ENCODE measurements at places on chromosomes 6 and 20. TPM values are rescaled to one million over a fixed set of nuclear protein-coding genes. Genes with fewer than 3 reads are reported as not detected.

GRCh38 chr6:46042355-46042999 lies 26.8 kb upstream of the CLIC5 start:
- H3K36me3 ChIP-seq: no peaks in the 10 kb centered on the region
- no peak overlapping the region for H3K27ac ChIP-seq
- H3K27me3 ChIP-seq: no peaks in the 10 kb centered on the region
- H3K4me3 ChIP-seq: no peak overlapping the region

Gene ILRUN
- total RNA-seq: 89.1 TPM

DNA sequence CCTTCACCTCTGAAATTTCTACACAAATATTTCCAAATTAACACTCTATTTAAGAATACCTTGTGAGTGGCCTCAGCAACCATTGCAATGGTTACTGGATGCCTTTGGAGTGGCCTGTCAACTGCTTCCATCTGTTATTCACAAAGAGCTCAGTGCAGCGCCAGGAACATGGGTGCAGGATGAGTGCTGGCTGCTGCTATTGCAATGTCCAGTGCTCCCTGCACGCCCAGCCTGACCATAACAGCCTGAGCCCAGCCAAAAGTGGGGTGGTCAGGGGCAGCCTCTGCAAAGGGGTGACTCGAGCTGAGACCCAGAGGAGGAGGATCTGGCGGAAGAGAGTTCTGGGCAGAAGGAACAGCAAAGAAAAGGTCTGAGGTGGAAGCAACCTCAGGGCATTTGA lies 18.4 kb downstream of the CASS4 start:
- no peak overlapping the region for H3K4me3 ChIP-seq
- H3K27ac ChIP-seq: no peak overlapping the region
- no peak for DNase-seq
- no peaks in the 10 kb centered on the region for H3K4me1 ChIP-seq
- no peaks in the 10 kb centered on the region for H3K27me3 ChIP-seq

DNA sequence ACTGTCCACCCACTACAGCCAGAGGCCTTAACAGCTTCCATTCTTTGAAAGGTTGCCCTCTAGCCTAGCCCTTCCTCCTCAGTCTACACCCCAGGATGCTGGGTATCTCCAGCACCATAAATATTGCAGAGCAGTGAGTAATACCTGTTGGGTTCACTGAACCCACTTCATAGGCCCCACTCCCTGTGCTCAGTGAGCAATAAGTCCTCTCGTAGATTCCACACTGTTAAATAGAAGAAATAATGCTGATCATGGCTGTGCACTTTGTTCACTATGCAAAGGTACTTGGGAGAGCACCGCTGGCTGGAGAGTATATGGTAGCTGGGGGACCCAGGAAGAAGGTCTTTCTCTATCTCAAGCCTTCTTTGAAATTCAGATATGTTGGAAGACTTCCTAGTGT lies 87.3 kb downstream of the RSPH3 start:
- no peaks in the 10 kb centered on the region for H3K27me3 ChIP-seq
- DNase-seq: no peak
- no peak overlapping the region for H3K4me3 ChIP-seq

Gene RNASET2
- total RNA-seq: 48.4 TPM

GRCh38 chr6:160036331-160036695 lies 67.4 kb downstream of the IGF2R start:
- peaks cover 4% of the 10 kb centered on the region for H3K36me3 ChIP-seq
- no peaks in the 10 kb centered on the region for H3K27me3 ChIP-seq
- no peak overlapping the region for H3K4me3 ChIP-seq
- no peak overlapping the region for H3K27ac ChIP-seq

DNA sequence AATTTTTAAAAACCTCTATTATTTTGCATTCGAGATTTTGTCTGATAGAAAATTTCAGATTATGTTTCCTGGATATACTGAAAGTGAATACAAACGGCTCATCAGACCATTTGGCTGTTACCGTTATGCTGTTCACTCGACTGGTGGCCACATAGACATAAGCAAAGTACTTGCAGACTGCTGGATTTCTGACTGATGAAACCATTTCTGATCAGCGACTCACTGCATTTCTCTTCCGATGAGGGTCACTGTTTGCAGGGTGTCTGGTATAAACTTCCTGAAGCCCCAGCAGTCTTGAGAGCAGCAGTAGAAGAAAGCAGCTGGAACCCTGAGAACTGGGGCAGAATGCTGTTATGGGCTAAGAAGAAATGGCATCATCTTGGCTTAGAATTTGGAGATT lies 17.7 kb downstream of the SNX9 start:
- no peaks in the 10 kb centered on the region for H3K36me3 ChIP-seq
- no peak overlapping the region for H3K4me3 ChIP-seq
- DNase-seq: no peak
- H3K4me1 ChIP-seq: peaks cover 1% of the 10 kb centered on the region
- no peak overlapping the region for H3K27ac ChIP-seq

GRCh38 chr6:157432231-157432891 lies 51.4 kb downstream of the ZDHHC14 start:
- DNase-seq: no peak
- H3K27ac ChIP-seq: no peak overlapping the region
- peaks cover 4% of the 10 kb centered on the region for H3K4me1 ChIP-seq

DNA sequence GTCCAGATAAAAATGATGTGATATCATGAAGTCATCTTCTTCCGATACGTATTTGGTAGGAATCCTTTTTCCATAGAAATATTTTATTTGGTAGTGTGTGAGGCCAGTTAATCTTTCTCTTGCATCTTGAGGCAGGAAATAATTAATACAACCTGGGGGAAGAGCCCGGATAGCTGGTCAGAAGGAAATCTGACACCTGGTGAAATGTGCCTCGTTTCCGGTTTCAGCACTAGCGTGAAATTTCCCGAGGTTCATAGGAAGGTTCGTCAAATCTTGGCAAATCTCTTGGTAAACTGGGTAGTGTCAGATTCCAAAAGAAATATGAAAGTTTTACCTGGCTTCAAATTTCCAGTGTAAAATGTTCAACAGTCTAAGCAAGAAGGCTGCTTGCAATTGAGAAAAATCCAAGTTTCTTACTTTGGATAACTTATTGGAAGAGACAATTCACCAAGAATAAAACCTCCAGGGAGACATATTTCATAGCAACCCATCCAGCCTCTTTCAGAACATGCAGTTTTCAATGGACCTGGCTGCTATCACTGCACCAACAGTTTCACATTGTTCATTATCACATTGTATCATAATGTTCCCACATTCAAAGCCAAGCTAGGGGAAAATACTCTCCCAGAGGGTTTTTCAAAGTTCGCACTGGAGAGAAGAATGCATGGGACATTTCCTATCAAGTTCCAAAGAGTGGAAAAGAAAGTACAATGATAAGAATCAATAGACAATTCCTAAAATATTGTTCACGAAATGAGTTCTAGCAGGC lies 454.5 kb upstream of the CITED2 start:
- H3K4me1 ChIP-seq: no peaks in the 10 kb centered on the region
- DNase-seq: no peak
- no peak overlapping the region for H3K27ac ChIP-seq
- H3K4me3 ChIP-seq: no peak overlapping the region

Gene SNAP25
- not detected for total RNA-seq

- peak overlapping the region; percentile 69 for H3K4me3 ChIP-seq
- no peaks in the 10 kb centered on the region for H3K27me3 ChIP-seq
- H3K27ac ChIP-seq: peak overlapping the region; percentile 60
- peak; percentile 96 for DNase-seq
- H3K36me3 ChIP-seq: no peaks in the 10 kb centered on the region
Observed at GRCh38 chr20:64065062-64065973, 2.3 kb downstream of the TCEA2 start.

DNA sequence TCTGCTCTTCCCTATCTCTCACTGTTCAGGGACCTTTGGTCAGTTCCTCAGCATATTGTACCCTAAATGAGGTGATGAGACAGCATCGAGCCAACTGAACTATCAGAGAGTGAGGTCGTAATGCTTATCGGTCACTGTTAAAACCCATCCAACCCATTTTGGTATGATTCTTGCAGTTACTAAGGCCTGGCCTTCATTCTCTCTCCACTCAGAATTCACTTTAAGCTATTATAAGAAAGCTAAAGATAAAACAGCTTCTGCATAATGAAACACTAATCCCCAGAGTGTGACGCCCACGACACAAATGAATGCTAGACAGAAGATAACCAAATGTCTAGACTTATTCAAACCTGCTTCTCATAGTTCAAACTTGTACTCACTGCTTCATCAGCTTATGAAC lies 175.8 kb downstream of the GMPR start:
- no peak overlapping the region for H3K4me3 ChIP-seq
- no peak overlapping the region for H3K27ac ChIP-seq
- no peaks in the 10 kb centered on the region for H3K27me3 ChIP-seq
- no peak for DNase-seq
- no peaks in the 10 kb centered on the region for H3K36me3 ChIP-seq
- no peaks in the 10 kb centered on the region for H3K4me1 ChIP-seq

Gene PTCRA
- total RNA-seq: 0.37 TPM

DNA sequence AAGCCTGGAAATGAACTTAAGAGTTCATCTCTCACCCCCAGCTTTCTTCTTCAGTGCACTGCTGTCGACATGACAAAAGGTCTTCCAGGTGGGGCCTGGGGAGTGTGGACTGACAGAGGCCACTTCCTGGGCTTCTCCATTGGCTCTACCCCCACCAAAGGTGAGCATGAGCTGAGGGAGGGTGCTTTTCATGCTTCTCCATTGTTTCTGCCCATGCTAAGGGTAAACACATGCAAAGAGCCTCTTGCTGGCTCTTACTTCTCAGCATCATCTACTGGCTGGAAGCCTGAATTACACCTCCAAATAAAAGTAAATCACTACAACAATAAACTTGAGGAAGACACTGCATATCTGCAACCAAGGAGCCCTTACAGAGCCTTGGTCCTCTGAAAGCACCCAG lies 227.2 kb downstream of the EPM2A start:
- H3K27ac ChIP-seq: no peak overlapping the region
- no peaks in the 10 kb centered on the region for H3K36me3 ChIP-seq
- no peak for DNase-seq
- no peaks in the 10 kb centered on the region for H3K4me1 ChIP-seq
- no peaks in the 10 kb centered on the region for H3K27me3 ChIP-seq
- no peak overlapping the region for H3K4me3 ChIP-seq

Gene SLC16A10
- 15.8 TPM for total RNA-seq

Gene TMEM170B
- 5.5 TPM for total RNA-seq

GRCh38 chr6:34511915-34512737 lies 44.0 kb downstream of the SPDEF start:
- DNase-seq: peak; percentile 37
- H3K27ac ChIP-seq: no peak overlapping the region
- no peak overlapping the region for H3K4me3 ChIP-seq
- H3K36me3 ChIP-seq: no peaks in the 10 kb centered on the region

- no peaks in the 10 kb centered on the region for H3K27me3 ChIP-seq
- DNase-seq: no peak
- no peak overlapping the region for H3K4me3 ChIP-seq
Observed at GRCh38 chr6:130577178-130577919, 211.5 kb downstream of the TMEM200A start.

- no peak overlapping the region for H3K27ac ChIP-seq
- no peak overlapping the region for H3K4me3 ChIP-seq
- DNase-seq: no peak
- H3K36me3 ChIP-seq: no peaks in the 10 kb centered on the region
Observed at GRCh38 chr6:20633566-20634340, 99.5 kb downstream of the CDKAL1 start.

Gene LGSN
- 1.7 TPM for total RNA-seq

Gene PRDM13
- not detected for total RNA-seq

GRCh38 chr20:42191140-42191860 lies 573.1 kb upstream of the CHD6 start:
- H3K27me3 ChIP-seq: no peaks in the 10 kb centered on the region
- H3K4me1 ChIP-seq: no peaks in the 10 kb centered on the region
- H3K36me3 ChIP-seq: no peaks in the 10 kb centered on the region
- H3K27ac ChIP-seq: no peak overlapping the region
- H3K4me3 ChIP-seq: no peak overlapping the region

Gene BPIFB4
- total RNA-seq: not detected

DNA sequence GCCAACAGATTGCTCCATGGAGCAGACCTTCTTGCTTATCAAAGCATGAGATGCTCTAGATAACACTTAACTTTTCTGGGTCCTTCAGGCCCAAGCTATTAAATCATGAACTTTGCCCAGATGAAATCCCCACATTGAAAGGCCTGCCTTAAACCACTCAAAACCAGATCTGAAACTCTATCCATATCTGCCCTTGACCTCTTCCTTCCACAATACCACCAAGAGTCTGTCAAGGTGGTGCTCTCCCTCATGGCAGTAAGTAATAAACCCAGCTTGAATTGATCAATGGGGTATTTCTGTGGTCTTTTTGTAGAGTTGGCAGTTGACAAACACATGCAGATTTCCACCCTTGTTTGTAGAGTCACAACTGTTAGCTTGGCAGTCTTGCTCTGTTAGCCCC lies 135.5 kb downstream of the ISM1 start:
- no peak for DNase-seq
- no peak overlapping the region for H3K4me3 ChIP-seq
- no peaks in the 10 kb centered on the region for H3K36me3 ChIP-seq

Measured in right lobe of liver (tissue), 6 donors.